IMR-90 (cell line): ENCODE measurements at places on chromosomes 2 and 18. TPM values are rescaled to one million over a fixed set of nuclear protein-coding genes. Genes with fewer than 3 reads are reported as not detected.

DNA sequence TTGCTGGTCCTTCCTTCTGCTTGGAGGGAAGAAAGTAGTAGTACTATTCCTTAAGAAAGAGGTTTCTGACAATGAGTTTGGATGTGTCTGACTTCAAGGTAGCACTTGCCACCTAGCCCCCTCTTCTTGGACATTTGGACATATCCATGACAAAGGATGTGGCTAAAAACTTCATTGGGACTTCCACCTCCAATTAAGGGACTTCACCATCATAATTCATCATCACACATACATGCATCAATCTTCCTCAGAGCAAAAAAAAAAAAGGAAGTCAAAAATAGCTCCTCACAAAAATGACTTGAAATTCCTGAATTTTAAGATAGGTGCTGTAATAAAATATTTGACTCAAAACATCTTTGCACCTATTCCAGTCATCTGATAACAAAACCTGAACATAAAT, 23.4 kb upstream of the PEX13 start:
- no peak overlapping the region for H3K27ac ChIP-seq
- H3K36me3 ChIP-seq = no peaks in the 10 kb centered on the region

DNA sequence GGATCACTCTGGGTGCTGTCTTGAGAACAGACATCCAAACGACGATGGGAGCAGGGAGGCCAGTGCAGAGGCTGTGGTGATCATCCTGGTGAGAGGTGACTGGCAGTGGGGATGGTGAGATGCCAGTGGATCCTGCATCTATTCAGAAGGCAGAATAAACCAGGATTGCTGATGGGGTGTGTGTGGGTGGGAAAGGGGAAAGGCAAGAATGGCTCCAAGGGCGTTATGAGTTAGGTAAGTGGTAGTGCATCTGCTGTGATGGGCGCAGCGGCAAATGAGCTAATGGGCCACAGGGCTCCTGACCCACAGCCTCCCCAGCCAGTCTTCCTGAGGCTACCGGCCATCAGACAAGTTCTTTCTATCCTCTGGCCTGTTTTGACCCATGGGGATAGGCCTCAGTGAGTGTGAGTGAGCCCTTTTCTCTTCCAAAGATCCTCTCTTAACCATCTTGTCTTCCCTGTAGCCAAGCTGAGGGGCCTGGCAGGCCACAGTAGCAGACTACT, 29.6 kb downstream of the SERTAD2 start:
- DNase-seq = no peak
- no peak overlapping the region for H3K27ac ChIP-seq
- H3K27me3 ChIP-seq = peaks cover 42% of the 10 kb centered on the region
- no peak overlapping the region for H3K4me3 ChIP-seq
- H3K36me3 ChIP-seq = no peaks in the 10 kb centered on the region
- H3K4me1 ChIP-seq = no peaks in the 10 kb centered on the region; the same call in 1 of the 2 replicates

DNA sequence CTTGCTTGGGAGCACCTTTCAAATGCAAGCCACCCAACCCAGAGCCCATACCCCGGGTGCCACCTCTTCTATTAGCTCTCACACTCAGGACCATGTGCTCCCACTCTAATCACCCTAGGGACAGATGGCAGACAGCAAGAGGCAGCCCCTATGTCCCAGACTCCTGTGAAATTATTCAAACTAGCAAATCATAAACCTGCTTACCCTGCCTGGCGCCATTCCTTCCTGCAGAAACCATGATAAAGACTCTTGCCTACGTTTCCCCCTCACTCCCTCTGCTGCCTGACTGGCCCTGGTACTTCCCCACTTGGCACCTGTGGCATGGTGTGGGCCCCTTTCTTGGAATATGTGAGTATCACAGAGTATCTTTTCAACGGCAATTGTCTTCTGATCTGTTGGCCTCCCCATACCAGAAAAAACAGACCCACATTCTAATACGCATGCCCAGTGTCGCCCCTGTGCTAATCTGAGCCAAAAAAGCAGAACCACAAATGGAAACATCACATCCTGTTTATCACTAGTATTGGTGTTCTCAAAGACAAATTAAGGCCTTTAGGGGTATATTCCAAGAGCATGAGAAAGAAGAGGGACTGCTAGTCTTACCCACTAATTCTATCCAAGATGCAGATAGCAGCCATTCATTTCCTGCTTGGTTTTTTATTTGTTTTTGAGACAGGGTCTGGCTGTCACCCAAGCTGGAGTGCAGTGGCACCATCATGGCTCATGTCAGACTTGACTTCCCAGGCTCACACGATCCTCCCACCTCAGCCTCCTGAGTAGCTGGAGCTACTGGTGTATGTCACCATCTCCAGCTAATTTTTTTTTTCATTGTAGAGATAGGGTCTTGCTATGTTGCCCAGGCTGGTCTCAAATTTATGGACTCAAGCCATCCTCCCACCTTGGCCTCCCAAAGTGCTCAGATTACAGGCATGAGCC, 44.1 kb upstream of the TTC39C start:
- no peaks in the 10 kb centered on the region for H3K36me3 ChIP-seq
- no peak overlapping the region for H3K27ac ChIP-seq
- H3K4me1 ChIP-seq = no peaks in the 10 kb centered on the region; the same call in 1 of the 2 replicates
- no peak overlapping the region for H3K4me3 ChIP-seq
- peaks cover 4% of the 10 kb centered on the region for H3K27me3 ChIP-seq

DNA sequence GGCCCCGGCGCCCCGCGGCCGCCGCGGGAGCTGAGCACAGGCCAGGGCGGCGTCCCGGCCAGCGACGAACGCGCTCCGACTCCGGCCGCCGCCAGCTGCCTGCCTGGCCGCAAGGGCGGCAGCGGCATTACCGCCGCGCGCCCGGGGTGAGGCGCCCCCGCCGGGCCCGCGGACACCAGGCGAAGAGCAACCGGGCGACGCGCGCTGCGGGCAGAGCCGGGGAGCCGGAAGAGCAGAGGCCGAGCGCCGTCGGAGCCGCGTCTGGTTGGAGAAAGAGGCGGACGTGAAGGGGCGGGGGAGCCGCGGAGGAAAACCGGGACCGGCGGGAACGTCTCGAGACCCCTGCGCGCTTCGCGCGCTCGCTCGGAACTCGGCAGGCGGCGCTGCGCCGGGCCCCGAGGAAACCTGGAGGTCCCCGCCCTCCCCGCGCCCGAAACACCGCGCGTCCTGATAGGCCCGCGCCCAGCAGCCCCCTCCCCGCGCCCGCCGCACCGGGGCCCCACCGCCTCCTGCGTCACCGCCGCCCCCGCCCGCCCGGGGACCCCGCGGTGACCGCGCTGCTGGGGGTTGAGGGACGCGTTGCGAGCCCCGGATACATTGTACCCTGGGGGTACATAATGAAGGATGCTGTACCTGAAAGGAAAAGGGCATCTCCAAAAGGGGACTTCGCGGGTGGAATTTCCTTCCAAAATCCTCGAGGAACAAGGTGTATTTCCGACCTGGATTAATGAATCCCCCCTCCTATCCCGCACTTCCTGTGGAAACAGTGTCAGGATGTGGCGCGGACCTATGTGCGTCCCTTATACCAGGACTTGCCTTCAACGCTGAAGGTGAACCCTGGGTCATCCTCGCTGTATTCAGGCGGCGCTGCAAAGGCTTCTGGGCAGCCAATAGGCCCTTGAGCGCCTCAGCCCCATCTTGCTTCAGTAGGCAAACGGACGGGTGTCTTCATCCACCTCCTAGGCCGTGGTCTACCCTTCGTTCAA, 1.0 kb upstream of the B4GALT6 start:
- H3K27ac ChIP-seq = no peak overlapping the region
- DNase-seq = peak; percentile 54
- H3K4me1 ChIP-seq = no peaks in the 10 kb centered on the region
- H3K4me3 ChIP-seq = peak overlapping the region; percentile 33
- H3K36me3 ChIP-seq = no peaks in the 10 kb centered on the region

DNA sequence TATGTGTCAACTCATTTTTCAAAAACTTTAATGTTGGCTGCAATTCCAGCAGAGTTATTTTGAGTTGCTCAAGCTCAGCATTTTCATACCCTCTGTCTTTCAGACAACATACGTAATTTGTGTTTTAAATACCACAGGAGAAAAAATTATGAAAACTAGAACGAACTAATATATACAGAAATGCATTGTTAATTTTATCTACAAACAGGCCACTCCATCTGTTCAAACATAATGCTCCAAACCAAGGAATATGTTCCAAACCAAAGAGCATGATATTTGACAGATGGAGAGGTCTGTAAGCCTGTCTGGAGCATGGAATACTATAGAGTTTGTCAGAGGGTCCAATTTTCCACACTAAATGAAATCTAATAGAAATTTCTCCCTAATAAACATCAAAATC, 536.2 kb upstream of the FSIP2 start:
- DNase-seq = no peak
- H3K27me3 ChIP-seq = no peaks in the 10 kb centered on the region
- no peaks in the 10 kb centered on the region for H3K36me3 ChIP-seq
- H3K4me3 ChIP-seq = no peak overlapping the region
- no peaks in the 10 kb centered on the region for H3K4me1 ChIP-seq

FAP gene
- total RNA-seq = 71.0 and 93.9 TPM in 2 replicates

GRCh38 chr2:233476063-233476410, 90.5 kb downstream of the USP40 start:
- H3K27me3 ChIP-seq = no peaks in the 10 kb centered on the region
- H3K4me1 ChIP-seq = peaks cover 5% of the 10 kb centered on the region
- H3K4me3 ChIP-seq = no peak overlapping the region
- DNase-seq = no peak

DNA sequence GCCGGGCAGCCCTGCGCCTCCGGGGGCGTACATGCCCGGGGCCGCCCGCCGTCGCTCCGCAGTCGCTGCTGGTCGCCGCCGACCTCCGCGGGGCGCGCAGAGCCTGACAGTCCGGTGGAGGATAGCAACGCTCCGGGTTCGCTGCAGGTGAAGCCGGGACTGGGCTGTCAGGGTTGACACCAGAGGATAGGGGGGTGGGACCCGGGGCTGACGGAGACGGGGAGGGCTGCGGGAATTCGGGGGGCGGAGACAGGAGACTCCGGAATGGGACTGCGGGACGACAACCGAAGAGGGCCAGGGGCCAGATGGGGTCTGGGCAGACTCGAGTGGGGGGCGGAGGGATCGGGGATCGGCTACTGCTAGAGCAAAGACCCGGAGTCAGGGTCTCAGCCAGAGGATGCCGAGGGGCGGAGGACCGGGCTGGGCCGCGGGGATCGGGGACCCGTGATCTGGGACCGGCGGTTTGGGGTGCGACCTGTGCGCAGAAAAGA, 403 bp downstream of the TMEM127 start:
- peaks cover 16% of the 10 kb centered on the region for H3K36me3 ChIP-seq
- peak overlapping the region; percentile 81 for H3K4me3 ChIP-seq
- peak overlapping the region; percentile 82 for H3K27ac ChIP-seq

- H3K27me3 ChIP-seq = no peaks in the 10 kb centered on the region
- H3K4me3 ChIP-seq = no peak overlapping the region
- H3K36me3 ChIP-seq = peaks cover 34% of the 10 kb centered on the region
- H3K27ac ChIP-seq = no peak overlapping the region
- H3K4me1 ChIP-seq = no peaks in the 10 kb centered on the region
- no peak for DNase-seq
Measured at GRCh38 chr2:159194241-159194640, 92.3 kb downstream of the WDSUB1 start.

RSAD2 gene
- total RNA-seq = not detected in 2 replicates

DNA sequence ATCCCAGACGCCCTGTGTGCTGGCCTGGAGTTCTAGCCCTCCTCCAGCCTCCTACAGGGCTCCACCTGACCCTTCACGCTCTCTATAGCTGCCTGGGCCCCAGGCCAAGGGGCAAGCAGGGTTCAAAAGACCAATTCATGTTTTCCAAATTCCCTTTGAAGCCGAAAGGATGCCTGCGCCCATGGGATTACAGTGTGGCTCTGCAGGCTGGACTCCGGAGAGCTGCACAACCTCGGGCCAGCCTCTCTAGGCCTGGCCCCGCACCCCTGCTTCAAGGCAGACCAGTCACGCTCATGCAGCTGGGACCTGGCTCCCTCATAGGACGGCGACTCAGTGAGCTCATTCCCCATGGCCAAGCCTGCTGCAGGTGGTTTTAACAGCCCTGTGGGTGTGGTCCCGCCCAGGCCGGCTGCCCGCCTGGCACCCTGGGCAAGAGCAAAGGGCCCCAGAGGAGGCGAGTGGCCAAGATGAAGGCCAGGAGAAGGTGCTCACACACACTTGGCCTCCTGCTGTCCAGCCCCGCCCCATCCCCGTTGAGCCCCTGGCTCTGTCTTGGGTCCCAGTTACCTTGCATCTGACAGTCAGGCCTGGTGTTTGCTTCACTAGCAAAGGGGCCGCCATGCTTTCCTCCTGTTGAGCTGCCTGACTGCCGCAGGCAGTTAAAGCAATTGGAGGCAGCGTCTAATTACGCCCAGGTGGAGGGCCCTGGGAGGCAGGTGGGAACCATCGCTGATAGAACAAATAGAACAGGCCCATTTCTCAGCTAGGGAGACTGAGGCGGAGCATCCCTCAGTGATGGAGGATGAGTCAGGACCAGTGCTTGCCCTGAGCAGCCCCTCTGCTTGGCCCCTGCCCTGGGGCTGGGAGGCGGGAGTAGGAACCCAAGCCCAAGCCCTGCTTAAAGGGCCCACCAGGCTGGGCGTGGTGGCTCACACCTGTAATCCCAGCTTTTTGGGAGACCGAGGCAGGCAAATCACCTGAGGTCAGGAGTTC, 56.9 kb downstream of the SMAD7 start:
- DNase-seq = no peak
- no peak overlapping the region for H3K27ac ChIP-seq
- H3K36me3 ChIP-seq = no peaks in the 10 kb centered on the region
- H3K27me3 ChIP-seq = no peaks in the 10 kb centered on the region
- no peak overlapping the region for H3K4me3 ChIP-seq
- H3K4me1 ChIP-seq = peaks cover 12% of the 10 kb centered on the region

GRCh38 chr18:2351126-2351850, 220.0 kb downstream of the METTL4 start:
- H3K4me1 ChIP-seq = no peaks in the 10 kb centered on the region
- DNase-seq = no peak
- H3K27ac ChIP-seq = no peak overlapping the region
- H3K27me3 ChIP-seq = no peaks in the 10 kb centered on the region; the same call in 1 of the 2 replicates
- H3K36me3 ChIP-seq = no peaks in the 10 kb centered on the region
- no peak overlapping the region for H3K4me3 ChIP-seq

GRCh38 chr2:3754795-3755194, 51.4 kb downstream of the DCDC2C start:
- peaks cover 12% of the 10 kb centered on the region for H3K4me1 ChIP-seq
- DNase-seq = no peak
- no peaks in the 10 kb centered on the region for H3K36me3 ChIP-seq
- no peaks in the 10 kb centered on the region; the same call in 1 of the 2 replicates for H3K27me3 ChIP-seq
- no peak overlapping the region for H3K4me3 ChIP-seq
